ENCODE measurements at places on chromosomes 4 and X. TPM values are rescaled to one million over a fixed set of nuclear protein-coding genes. Genes with fewer than 3 reads are reported as not detected.

The ARHGAP10 gene
- total RNA-seq, result 12.4 TPM

The IL9R gene
- 9.8 TPM for total RNA-seq

The F8A2 gene
- not detected for total RNA-seq

The C1GALT1C1 gene
- total RNA-seq, result 9.8 TPM

Data from activated T-cell treated with anti-CD3 and anti-CD28 coated beads, Interleukin-2, amount 50 U/mL, for 72 hours (primary cell).